ENCODE measurements at places on chromosomes 6 and 20.

DNA sequence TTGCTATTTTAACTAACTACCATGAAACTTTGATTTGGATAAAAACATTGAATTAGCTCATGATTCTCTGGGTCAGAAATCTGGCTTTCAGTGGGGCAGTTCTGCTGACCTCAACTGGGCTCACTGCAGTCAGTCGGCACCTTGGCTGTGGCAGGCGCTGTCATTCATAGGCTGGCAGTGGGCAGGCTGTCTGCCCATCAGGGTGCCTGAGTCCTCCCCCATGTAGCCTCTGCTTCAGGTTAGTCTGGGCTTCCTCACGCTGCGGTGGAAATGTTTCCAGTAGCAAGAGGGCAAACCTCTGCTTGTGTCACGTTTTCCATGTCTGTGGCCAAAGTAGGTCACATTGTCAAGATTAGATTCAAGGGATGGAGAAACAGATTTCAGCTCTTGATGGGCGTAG is 251.0 kb upstream of the TCF21 start:
- DNase-seq = no peak

GRCh38 chr6:125259354-125259736 is 42.4 kb downstream of the HDDC2 start:
- no peak for DNase-seq

GRCh38 chr6:90298459-90299053 is 1.9 kb upstream of the BACH2 start:
- no peak for DNase-seq

DNA sequence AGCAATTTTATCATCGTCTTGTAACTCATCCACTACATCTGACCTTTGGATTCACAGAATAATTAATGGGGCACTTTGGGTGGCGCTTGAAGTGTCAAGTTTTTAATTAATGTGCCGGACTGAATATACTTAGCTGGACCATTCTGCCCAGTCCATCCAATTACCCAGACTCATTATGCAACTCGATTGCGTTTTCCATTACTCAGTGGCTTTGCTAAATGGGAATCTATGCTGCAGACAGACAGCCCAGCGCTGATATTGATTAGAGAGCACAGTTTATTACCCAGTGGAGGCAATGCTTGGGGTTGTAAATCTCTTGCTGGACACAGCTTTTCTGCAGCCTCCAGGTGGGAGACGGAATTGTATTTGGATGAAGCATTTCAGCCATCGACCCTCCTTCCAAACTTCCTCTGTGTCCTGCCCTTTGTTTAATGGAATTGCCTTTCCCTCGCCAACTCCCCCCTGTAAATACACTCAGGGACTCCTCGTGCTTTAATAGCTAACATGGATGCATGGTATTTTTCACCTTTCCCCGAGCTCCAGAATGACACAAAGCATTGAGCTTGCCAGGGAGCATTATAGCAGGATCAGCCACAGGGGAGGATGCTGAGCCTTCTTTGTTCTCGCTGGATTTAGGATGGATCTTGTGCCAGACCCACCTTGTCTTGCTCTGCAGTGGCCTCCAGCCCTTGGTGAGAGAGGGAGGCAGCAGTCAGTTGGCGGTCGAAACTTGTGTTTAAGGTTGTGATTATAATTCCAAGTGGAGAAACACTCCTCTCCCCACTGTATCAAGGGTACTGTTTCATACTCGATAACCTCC is 59.7 kb downstream of the EDN3 start:
- DNase-seq = no peak

GRCh38 chr20:5827098-5827853 is 77.1 kb downstream of the SHLD1 start:
- no peak for DNase-seq
